ENCODE measurements at places on chromosomes 12 and 14.

GRCh38 chr12:121873216-121873569, 14.5 kb upstream of the HPD start:
- no peak for DNase-seq

GRCh38 chr12:85574291-85574690, 261.9 kb downstream of the RASSF9 start:
- no peak for DNase-seq

GRCh38 chr12:102388469-102388868, 91.9 kb downstream of the IGF1 start:
- DNase-seq = no peak

GRCh38 chr12:22543246-22544037, 900 bp downstream of the C2CD5 start:
- peak; percentile 48 for DNase-seq

- no peak for DNase-seq
Observed at GRCh38 chr12:71661977-71662530, 1.6 kb downstream of the ZFC3H1 start.

All from hypothalamus (tissue), 51 donors.